Activated CD4-positive, alpha-beta T cell treated with anti-CD3 and anti-CD28 coated beads, Interleukin-2, amount 10 ng/mL, durations not matched to agents 7 days and 5 days (primary cell): ENCODE measurements at places on chromosomes 12 and 14. TPM values are rescaled to one million over a fixed set of nuclear protein-coding genes. Genes with fewer than 3 reads are reported as not detected.

DNA sequence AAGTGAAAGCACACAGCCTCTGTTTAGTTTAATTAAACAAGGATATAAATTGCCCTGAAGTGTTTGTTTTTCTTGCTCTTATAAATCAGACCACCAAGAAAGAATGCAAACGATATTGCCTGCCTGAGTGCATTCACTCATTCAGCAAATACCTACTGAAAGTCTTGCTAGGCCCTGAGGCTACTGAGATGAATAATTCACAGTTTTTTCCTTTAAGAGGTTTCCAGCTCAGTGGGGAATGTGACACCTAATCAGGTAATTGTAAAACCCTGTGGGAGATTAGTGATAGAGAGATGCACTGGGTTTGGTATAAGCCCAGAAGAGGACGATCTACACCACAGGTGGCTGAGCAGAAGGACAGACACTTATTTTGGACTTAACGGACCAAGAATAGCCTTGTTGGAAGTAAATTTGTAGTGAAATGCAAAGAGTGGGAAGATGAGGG lies 151.4 kb downstream of the SLC35F4 start:
- DNase-seq: no peak

DNA sequence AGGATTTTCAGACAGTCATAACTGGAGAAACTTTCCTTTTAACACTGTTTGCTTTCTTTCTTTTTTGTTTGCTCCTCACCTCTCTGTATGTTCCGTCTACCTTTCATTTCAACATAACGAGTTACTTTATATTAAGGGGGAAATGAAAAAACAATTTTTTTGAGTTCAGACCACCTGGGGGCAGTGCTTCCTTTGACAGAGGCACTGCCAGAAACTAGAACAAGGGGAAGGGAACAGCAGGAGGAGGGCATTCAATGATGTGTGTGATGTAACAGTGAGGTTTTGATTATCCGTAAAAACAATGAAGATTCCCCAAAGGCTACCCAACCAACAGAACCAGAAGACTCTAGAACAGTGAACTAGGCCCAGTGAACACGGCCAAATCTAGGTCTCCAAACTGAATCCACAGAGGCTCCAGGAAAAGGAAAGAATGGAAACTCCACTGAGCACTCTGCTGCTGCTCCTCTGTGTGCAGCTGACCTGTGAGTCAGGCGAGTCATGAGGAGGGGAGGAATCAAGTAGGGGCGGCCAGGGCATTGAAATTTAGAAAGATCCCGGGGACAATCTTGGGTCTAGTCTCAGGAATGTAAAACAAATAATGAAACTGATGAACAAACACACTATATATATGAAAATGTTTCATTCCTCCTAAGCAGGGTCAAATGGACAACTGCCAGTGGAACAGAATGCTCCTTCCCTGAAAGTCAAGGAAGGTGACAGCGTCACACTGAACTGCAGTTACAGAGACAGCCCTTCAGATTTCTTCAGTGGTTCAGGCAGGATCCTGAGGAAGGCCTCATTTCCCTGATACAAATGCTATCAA lies 323.5 kb downstream of the DAD1 start:
- DNase-seq: no peak

- no peak for DNase-seq
Measured at GRCh38 chr12:124759841-124760503, 103.7 kb downstream of the SCARB1 start.

DNA sequence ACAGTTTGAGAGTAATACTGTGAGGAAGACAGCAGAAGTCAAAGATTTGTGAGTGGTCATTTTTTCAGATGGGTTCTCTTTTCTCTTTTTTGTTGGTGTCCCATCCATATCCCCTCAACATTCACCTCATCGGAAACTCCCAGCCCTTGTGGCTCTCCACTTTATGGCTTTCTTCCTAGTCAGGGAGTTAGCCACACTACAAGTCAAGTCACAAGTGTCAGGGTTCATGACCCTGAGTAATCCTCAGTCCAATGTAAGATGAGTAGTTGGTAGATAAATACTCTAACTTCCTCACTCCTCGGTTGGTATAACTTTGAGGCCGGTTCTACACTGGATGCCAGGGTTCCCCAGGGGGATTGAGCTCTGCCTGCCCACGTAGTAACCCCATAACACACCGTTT lies 41.4 kb downstream of the PTGER2 start:
- no peak for DNase-seq

GRCh38 chr14:103576371-103577024 lies 13.7 kb downstream of the COA8 start:
- DNase-seq: no peak

DNA sequence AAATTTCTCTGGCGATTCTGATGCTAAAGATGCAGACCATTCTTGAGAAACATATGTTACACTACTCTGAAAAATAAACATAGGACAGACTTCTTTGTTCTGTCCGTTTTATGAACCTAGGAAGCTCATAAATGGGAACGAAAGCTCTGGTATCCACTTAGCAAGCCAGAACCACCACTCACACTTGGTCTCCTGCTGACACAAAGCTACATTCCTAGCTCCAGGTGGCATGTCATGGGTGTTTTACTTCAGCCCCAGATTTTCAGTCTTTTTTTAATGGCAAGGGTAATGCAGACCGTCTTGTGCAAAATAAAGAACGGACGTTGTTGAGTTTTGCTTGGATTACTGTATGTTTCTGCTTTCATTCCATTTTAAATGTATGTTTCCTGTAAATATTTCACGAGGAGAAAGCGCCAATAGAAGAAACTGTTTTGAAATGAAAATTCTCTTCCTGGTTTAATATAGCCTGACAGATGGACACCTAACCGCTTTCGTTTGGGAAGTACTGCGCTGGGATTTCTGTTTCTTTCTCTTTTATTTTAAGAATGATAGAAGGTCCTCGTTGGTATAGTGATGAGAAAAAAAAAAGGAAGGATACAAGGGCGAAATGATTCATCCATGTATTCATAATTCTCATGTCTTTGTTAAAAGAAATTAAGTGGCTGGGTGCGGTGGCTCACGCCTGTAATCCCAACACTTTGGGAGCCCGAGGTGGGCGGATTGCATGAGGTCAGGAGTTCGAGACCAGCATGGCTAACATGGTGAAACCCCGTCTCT lies 871 bp upstream of the COQ5 start:
- no peak for DNase-seq

- DNase-seq: no peak
Measured at GRCh38 chr14:61537563-61538463, 157.5 kb upstream of the HIF1A start.

- DNase-seq: no peak
Measured at GRCh38 chr12:52066346-52067080, 3.3 kb upstream of the ATG101 start.

- DNase-seq: no peak
Measured at GRCh38 chr12:96091833-96092232, 56.4 kb upstream of the LTA4H start.

- DNase-seq: no peak
Measured at GRCh38 chr12:113476176-113476986, 4.7 kb upstream of the LHX5 start.

DNA sequence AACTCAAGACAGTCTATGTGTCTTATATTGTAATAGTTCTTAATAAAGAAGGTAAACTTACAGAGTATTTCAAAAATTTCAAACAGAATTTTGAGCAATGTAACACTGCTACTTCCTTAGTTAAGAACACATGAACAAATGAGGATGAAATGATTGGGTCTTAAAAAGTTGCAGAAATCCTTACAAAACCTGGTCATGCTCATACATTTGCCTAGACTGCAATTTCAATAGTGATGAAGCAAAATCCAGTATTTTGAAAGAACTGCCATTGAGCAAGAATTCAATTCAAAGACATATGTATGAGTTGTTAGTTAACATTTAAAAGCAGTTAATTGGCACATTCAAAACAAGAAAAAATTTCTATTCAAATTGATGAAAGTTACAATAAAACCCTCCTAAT lies 17.8 kb upstream of the HIF1A start:
- DNase-seq: no peak

DNA sequence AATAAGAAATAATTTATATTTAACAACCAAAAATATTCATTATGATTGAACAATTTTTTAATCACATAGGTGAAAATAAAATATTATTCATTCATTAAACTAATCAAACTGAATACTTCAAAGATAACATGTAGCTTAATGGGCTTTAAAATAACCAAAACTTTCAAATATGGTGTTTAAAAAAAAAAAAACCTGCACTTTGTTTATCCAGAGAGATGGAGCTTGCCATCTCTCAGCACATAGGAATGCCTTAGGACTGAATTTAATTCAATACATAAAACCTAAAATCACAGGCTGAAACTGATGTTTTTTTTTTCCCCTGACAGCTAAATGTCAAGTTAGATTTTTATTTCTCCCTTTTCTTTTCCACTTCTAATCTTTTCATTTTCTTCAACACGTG lies 14.4 kb upstream of the CCER1 start:
- DNase-seq: no peak

- no peak for DNase-seq
Measured at GRCh38 chr12:92010368-92010767, 135.3 kb downstream of the BTG1 start.

GRCh38 chr12:47935184-47935583 lies 28.2 kb upstream of the TMEM106C start:
- DNase-seq: no peak

GRCh38 chr12:106378788-106379187 lies 21.2 kb downstream of the POLR3B start:
- DNase-seq: no peak

DNA sequence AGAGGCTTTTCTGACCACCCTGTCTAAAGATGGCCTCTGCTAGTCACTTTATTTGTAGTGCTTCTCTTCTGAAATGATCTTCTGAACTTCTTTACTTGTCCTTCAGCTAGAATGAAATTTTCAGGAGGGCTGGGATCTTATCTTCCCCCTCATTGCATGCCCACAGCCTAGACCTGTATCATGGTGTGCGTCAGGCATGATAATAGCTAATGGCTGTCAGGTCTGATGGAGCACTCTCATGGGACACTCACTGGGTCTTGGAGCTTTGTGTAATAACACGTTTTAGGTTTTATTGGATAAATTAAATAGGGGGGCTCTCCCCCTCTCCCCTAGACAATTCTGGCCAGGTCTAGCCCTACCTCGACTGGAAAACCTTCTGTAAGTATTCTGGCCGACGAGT lies 97.1 kb upstream of the NRXN3 start:
- no peak for DNase-seq

GRCh38 chr14:36052681-36053080 lies 123.8 kb downstream of the PTCSC3 start:
- no peak for DNase-seq

DNA sequence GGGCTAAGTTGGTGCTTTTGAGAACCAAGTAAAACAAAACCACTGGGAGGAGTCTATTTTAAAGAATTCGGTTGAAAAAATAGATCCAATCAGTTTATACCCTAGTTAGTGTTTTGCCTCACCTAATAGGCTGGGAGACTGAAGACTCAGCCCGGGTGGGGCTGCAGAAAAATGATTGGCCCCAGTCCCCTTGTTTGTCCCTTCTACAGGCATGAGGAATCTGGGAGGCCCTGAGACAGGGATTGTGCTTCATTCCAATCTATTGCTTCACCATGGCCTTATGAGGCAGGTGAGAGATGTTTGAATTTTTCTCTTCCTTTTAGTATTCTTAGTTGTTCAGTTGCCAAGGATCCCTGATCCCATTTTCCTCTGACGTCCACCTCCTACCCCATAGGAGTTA lies 1.8 kb upstream of the RAB5B start:
- no peak for DNase-seq

- peak; percentile 41 for DNase-seq
Measured at GRCh38 chr12:96047229-96048211, 12.1 kb upstream of the LTA4H start.

GRCh38 chr12:124501827-124502226 lies 65.6 kb downstream of the NCOR2 start:
- no peak for DNase-seq

- DNase-seq: no peak
Measured at GRCh38 chr12:15774819-15775218, 14.4 kb downstream of the EPS8 start.

- peak; percentile 21 for DNase-seq
Measured at GRCh38 chr12:11836282-11837151, 187.0 kb downstream of the ETV6 start.

- no peak for DNase-seq
Measured at GRCh38 chr14:100772607-100773165, 46.0 kb downstream of the DLK1 start.

GRCh38 chr12:132095520-132096409 lies 48.4 kb downstream of the DDX51 start:
- no peak for DNase-seq

DNA sequence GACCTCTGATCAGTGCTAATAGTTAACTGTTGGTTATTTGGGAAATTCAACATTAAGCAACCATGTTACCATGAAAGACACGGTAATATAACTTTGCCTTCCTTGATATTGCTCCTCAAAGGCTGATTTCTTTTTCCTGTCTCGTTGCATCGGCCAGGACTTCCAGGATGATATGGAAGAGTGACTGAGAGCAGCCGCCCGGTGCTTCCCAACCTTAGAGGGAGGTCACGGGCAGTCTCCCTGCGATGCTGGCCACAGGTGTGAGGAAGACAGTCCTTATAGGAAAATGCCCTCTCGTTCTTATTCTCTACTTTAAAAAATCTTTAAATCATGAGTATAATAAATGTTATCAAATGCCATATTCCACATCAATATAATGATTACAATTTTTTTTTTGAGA lies 33.1 kb upstream of the GPR132 start:
- no peak for DNase-seq

- no peak for DNase-seq
Measured at GRCh38 chr12:52355176-52355575, 12.1 kb downstream of the KRT85 start.

The ZNF891 gene
- 2.7 TPM for total RNA-seq

The AGAP2 gene
- total RNA-seq: 72.6 TPM

The CCNB1IP1 gene
- 30.8 TPM for total RNA-seq

The OR6C2 gene
- not detected for total RNA-seq

The OTX2 gene
- total RNA-seq: not detected

The AMN gene
- total RNA-seq: 0.30 TPM

The AMDHD1 gene
- total RNA-seq: 0.89 TPM

The FSCB gene
- not detected for total RNA-seq

The LBHD2 gene
- not detected for total RNA-seq

The BHLHE41 gene
- total RNA-seq: not detected

The GPR84 gene
- 0.33 TPM for total RNA-seq

The PLEKHD1 gene
- total RNA-seq: 0.15 TPM

The GPRC5D gene
- total RNA-seq: 0.67 TPM

The TEX52 gene
- total RNA-seq: 0.35 TPM

The ACSM4 gene
- total RNA-seq: not detected

The TAS2R43 gene
- total RNA-seq: 1.9 TPM
